Activated CD4-positive, alpha-beta T cell treated with anti-CD3 and anti-CD28 coated beads, Interleukin-2, amount 50 U/mL, for 16 hours (primary cell): ENCODE measurements at places on chromosomes 11 and 22.

GRCh38 chr11:19800714-19801519, 88.3 kb downstream of the NAV2 start:
- no peak for DNase-seq

DNA sequence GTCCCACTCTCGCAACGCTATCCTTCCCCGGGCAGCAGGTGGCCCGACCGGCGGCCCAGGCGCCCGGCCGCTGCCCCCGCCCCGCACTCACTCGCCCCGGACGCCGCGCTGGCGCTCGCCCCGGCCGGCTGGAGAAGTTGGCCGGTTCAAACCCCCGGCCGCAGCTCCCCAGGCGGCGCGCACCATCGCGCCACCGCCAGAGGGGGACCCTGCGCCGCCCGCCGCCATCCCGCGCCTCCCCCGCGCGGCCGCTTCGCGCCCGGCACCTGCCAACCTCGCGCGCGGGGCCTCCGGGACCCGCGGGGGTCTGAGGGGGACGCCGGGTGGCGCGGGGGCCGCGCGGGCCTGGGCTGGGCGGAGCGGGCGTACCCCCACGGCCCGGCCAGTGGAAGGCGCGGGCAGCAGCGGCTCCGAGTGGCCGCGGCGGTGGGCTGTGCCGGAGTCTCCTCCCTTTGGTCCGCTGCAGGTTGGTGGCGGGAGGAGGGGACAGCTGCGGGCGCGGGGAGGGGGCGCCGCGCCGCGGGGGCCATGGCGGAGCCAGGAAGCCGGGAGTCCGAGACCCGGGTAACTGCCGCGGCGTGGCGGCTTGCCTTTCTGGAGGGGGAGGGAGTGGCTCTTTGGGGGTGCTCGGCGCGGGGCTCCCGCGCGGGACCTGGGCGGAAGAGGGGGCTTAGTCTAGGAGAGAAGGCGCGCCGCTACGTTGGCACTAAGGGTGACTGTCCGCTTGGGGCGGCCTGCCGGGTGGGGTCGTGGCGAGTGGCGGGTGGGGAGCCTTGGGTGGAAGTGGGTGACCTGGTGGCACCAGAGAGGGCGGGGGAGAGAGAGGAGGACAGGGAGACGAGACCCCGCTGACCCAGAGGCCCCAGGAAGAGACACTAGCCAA, at the start of the genes MPST and TST:
Gene MPST, plus strand, starts transcription at position 434 of the 883 bp plus-strand sequence. Its CDS starts 95 bp downstream, at position 529.
Gene TST, minus strand, starts transcription at position 139 of the 883 bp plus-strand sequence. CDS start 715 bp downstream, outside the sequence.
- peak; percentile 52 for DNase-seq

- DNase-seq: peak; percentile 65
Observed at GRCh38 chr11:15118431-15118830, 3.7 kb downstream of the INSC start.

DNA sequence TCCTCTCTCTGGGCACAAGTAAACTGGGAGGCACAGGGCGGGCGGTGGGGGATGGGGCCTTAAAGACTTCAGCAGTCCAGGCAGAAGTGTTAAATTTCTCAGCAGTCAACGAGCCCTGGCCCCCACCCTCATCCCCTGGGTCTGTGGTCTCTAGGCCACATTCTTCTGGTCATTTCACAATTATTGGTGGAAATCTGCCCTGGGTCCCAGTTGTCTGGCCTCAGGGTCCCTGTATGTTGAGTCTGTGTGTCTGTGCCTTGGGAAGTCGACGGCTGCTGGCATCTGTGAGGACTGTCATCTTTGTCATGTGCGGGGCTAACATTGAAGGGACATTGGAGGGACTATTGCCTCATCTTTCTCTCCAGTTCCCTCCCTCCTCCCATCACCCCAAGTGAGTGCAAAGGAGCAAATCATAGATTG, 1.7 kb downstream of the TSPAN18 start:
- DNase-seq: no peak

DNA sequence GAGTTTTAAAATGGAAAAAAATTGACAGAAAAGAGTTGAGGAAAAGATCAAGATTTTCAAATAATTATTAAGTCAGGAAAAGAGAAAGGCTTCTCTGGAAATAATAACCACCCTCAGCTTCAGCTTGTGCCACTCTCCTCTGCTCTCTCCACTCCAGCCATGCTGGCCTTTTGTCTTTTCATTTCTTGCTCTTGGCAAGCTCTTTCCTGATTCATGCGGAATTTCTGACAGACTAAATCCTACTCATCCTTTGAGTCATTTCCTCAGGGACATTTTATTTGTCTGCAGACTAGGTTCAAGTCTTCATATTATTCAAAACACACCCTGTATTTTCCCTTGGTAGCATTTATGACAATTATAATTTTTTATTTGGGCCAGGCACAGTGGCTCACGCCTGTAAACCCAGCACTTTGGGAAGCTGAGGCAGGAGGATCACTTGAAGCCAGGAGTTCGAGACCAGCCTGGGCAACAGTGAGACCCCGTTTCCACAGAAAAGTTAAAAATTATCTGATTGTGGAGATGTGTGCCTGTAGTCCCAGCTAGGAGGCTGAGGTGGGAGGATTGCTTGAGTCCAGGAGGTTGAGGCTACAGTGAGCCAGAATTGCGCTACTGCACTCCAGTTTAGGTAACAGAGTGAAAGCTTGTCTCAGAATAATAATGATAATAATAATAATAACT, 7.8 kb upstream of the P4HA3 start:
- no peak for DNase-seq

DNA sequence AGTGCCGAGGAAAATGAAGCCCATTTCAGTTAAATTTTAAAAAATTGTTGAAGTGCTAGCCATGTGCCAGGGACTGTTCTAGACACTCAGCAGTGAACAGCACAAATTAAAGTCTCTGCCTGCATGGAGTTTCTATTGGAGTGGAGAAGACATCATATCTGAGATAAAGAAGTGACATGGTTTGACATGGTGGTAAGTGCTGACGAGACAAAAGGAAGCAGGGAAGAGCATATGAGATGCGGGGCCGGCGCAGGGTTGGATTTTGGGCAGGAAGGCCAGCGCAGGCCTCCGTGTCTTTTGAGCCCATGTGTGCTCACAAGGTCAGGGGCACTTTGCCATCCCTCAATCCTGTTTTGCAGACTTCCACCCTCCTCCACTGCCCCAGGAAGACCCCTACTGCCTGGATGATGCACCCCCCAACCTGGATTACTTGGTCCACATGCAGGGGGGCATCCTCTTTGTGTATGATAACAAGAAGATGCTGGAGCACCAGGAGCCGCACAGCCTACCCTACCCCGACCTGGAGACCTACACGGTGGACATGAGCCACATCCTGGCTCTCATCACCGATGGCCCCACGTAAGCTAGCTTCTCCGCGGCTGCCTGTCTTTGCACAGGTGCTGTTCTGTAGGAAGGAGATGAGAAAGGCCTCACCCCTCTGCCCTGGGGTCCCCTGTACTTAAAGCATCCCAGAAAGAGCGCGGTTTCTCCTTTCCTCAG, 29.6 kb downstream of the AMPD3 start:
- no peak for DNase-seq

GRCh38 chr11:19935507-19935906, 222.9 kb downstream of the NAV2 start:
- no peak for DNase-seq

DNA sequence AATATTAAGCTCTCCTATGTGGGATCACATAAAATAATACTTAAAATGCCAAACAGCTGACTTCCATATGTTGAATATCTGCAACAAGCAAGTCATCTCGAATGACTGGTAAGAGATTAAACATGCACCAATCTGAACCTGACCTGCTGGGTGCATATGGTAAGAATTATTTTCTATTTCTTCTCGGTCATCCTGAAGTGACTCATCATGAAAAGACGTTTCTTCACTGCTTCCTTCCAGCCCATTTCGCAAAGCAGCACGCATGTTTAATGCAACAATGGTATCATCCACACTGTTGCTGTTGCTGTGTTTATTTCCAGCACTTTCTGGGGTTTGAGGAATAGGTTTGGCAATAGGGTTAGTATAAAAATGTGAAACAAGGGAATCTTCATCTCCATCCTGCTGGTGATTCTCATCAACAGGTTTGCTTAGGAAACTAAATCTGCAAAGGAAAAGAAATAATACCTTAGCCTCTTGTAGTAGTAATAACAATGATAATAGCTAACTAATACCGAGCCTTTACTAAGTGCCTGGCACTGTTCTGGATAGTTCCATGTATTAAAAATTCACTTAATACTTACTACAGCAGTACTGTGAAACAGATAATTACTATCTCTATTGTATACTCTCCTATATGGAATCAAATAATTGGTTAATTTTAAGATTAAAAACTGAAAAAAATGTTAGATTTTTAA, 52.0 kb upstream of the CHRNA10 start:
- peak; percentile 22 for DNase-seq

DNA sequence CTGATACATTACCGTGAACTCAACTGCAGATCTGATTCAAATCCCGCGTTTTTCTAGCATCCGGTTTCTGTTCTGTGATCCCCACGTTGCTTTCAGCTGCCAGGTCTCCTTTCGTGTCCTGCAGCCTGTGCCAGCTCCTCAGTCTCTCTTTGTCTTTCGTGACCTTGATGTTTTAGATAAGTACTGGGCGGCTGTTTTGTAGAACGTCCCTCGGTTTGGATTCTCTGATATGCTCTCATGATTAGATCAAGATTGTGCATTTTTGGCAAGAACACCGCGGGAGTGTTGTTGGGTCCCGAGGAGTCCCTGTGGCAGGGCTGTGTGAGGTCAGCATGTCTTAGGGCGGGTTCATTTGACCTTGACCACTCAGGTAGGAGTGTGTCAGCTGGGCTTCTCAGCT, 38.6 kb downstream of the KCNQ1 start:
- no peak for DNase-seq

GRCh38 chr11:131561501-131561900, 191.1 kb downstream of the NTM start:
- no peak for DNase-seq

DNA sequence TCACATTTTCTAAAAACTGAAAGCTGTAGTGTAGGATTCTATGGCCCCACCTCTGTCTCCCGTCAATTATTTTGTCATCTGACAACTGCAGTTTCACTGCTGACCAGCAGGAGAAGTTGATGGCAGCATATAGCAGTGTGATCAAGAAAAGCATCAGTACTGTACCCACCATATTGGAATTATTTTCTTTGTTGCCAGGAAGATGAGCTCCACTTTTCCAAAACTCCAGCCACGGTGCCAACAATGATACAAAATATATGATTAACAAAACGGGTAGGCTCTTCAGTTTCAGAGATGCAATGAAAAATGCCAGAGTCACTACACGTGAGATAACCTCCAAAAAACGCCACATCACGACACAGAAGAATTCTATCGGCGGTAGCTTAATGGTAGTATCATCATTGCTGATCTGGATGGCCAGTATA, 41.3 kb downstream of the XKR3 start:
- DNase-seq: peak; percentile 3

- peak; percentile 66 for DNase-seq
Observed at GRCh38 chr11:18468961-18469360, 13.3 kb downstream of the LDHAL6A start.

- DNase-seq: no peak
Observed at GRCh38 chr11:125165843-125166763, 1.6 kb downstream of the PKNOX2 start.

GRCh38 chr11:72179804-72180396, 12.0 kb upstream of the FOLR1 start:
- peak; percentile 8 for DNase-seq

DNA sequence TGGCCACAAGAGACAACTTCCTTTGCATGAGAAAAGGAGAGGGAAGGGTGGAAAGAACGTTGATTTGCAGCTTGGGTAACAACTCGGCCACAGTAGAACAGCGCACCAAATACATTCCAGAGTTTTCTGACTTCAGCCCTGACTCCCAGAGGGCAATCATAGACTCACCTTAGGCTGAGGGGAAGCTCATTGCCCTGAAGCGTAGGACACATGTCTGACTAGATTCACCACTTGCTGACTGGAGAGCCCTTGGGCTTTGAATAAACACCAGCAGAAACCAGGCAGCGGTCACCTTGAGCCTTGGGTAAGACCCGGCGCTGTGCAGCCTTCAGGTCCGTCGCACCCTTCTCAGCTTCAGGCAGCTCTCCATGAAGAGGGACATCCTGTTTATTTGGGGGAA, 151.8 kb upstream of the GRIA4 start:
- no peak for DNase-seq

DNA sequence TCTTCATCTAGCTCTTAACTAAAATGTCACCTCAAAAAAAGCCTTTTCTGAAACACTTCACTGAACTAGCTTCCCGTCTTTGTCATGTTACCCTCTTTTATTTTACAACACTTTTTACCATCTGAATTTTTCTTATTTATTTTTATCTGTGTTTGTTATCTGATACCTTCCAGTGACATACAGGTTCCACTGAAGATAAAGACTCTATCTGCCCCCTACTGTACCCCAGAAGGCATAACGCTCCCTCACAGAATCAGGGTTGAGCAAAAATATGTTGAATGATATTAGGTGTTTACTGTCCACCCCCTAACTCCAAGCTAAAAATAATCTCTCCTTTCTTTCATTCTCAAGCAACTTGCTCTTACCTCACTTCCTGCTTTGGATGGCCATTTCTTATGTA, 654.2 kb downstream of the NELL1 start:
- no peak for DNase-seq

DNA sequence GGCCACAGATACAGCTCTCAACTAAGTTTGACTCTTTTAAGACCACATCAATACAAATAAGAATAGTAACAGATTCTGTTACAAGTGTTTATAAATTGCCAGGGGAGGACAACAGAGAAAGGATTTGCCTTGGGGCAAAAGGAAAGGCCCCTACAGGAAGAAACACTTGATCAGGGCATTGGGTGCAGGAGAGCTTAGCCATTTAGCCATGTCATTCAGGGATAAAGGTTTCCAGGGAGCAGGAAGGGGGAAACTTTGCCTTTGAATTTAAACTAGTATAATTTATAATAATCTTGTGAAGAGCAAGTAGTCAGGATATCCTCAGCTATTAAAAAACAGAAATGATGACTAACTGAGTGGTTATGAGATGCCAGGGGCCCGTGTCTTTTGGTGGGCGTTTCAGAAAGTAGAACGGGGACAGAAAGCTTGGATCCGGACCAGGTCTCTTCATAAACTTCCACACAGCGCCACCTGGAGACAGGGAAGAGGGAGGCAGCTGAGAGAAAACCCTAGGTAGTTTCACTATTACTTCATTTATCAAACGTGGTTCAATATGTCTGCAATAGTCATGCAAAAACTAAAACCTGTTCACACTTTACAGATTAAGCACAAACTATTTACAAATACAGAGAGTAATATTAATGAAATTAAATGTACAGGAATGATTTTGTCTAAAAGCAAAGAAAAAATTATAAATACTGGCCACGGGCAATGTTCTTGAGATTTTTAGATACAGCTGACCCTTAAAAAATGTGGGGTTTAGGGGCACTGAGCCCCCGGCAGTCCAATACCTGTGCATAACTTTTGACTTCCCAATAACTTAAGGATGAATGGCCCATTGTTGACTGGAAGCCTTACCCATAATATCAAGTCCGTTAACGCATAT, 11.0 kb upstream of the SLC5A4 start:
- peak; percentile 75 for DNase-seq

DNA sequence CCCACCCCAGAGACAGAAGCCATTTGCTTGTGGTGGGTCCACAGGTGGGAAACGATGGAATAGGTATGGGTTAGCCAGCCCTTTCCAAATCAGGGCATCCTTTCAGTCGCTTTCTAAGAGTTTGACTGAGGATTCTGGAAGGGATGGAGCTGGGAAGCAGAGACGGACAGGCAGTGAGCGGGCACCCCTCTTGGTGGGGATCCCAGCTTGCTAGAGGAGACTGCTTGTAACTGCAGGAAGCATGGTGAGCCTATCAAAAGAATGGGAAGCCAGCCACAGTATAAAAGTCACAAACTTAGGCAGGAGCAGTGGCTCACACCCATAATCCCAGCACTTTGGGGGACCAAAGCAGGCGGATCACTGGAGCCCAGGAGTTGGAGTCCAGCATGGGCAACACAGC, 6.1 kb upstream of the PDGFB start:
- no peak for DNase-seq
